ENCODE measurements at places on chromosomes 3 and 15.

GRCh38 chr3:43273416-43273815 lies 12.9 kb upstream of the SNRK start:
- DNase-seq, result no peak

GRCh38 chr3:126908752-126909275 lies 74.1 kb upstream of the PLXNA1 start:
- no peak for DNase-seq

DNA sequence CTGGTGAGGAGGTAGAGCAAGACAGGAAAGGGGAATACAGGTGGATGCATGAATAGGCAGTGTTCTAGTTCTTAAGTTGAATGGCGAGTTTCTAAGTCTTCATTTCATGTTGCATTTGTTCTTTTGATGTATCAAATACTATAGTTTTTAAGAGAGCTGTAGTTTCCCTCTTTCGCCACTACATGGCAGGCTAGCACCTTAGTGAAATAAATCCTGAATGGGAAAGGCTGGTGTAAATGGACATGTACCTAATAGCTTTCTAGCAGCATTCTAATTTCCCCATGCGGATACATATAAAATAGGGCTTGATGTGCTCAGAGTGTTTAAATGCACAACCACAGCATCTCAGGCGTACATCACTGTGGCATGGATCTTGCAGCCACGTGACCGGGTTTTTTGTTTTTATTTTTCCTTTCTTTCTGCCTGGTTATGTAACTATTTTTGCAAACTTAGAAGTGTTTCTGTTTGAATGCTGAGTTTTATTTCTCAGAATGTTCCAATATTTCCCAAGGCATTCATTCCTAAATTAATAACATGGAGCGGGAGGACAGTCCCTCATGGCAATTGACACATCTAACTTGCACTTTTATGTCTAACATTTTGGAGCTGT lies 23.5 kb upstream of the CLN6 start:
- DNase-seq, result peak; percentile 67

- peak; percentile 75 for DNase-seq
Measured at GRCh38 chr3:45592830-45593707, 1.5 kb upstream of the LIMD1 start.

- no peak for DNase-seq
Measured at GRCh38 chr15:62951481-62951880, 91.1 kb upstream of the TPM1 start.

- DNase-seq, result no peak
Measured at GRCh38 chr3:57791245-57791644, 35.1 kb downstream of the SLMAP start.

- DNase-seq, result no peak
Measured at GRCh38 chr15:101500865-101501551, 11.5 kb upstream of the PCSK6 start.

- no peak for DNase-seq
Measured at GRCh38 chr15:99547517-99547916, 18.3 kb upstream of the MEF2A start.

- no peak for DNase-seq
Measured at GRCh38 chr15:74275957-74276356, 39.8 kb downstream of the CCDC33 start.

DNA sequence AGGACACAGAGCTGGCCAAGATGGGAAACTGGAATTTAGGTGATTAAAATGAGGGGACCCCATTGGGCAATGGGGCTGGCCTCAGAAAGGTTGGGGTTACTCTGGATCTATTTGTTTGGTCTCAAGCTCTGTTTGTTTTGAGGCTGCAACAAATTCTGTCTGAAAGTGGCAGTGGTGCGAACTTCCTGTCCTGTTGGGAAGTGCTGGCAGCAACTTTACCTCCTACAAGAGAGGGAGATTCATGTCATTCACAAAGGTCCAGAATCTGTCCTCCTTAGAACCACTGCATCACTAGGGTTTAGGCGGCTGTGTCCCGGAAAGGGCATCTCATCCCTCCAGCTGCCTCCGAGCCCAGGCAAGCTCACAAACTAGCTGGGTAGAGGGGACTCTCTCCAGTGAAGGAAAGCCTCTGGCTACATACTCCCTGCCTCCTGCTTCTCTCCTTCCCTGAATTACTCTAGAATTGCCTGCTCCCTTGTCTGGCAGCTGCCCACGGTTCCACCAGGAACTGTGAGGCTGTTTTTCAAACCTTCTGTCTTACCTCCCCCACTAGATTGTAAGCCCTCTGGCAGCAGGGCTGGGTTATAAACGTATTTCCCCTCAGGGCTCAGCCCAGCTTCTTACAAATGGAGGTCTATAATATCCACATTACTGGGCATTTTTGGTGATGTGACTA lies 23.6 kb downstream of the MEGF11 start:
- no peak for DNase-seq

DNA sequence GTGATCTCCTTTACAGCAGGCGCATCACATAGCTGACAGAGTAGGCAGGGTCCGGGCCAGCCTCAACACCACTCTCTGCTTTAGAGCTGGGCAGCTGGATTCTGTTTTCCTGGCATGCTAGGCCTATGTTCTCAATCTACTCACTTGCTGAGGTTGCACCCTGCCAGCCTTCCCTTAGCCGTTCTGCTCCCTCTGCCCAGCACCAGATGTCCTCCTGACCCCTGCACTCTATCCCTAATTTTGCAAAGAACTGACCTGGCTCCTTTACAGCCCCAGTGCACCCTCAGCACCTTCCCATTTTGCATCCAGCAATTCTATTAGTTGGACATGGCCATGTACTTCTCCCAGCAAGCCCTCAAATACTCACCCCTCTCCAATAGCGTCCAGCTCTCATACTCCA lies 371.6 kb upstream of the WNT5A start:
- no peak for DNase-seq

- no peak for DNase-seq
Measured at GRCh38 chr15:38176691-38177090, 75.9 kb upstream of the SPRED1 start.

DNA sequence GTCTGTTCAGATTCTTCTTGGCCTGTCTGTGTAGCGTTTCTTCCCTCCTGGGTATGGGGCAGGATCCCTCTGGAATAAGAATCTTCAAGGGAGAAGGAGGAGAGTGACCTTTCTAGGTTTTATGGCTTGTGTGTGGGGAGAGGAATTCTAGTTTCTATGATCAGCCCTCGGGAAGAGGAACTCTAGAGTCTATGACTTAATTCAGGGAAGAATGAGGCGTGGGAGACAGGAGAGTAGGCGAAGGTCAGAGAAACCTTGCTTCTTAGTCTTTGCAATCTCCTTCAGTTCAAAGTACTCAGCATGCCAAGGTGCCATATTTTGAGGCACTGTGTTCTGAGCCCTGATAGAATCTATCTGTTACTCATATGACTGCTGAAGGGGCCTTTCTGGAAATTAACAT lies 99.2 kb upstream of the C3orf80 start:
- DNase-seq, result no peak

- no peak for DNase-seq
Measured at GRCh38 chr15:44381236-44381635, 46.2 kb upstream of the CTDSPL2 start.

- no peak for DNase-seq
Measured at GRCh38 chr15:57769266-57769665, 62.8 kb downstream of the POLR2M start.

DNA sequence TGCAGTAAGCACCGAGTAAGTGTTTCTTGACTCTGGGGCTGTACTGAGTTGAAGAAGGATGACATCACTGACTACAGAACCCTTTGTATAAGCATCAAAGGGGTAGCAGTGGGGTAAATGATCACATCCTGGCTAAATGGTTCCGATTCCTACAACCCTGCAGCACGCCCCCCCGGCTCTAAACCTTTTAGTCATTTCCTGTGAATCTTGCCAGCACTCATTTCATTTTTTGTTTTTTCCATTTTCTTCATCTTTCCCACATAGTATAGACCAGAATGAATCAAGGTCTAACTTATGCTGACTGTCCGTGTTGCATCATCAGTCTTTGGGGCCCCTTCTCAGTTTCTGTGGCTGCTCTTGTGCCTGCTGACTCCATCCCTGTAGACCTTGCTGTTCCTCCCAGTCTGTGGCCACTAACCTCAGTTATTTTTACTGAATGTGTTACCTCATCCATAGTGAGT lies 383.1 kb upstream of the TPRG1 start:
- peak; percentile 29 for DNase-seq

GRCh38 chr3:150797155-150797554 lies 34.2 kb upstream of the SIAH2 start:
- DNase-seq, result no peak

DNA sequence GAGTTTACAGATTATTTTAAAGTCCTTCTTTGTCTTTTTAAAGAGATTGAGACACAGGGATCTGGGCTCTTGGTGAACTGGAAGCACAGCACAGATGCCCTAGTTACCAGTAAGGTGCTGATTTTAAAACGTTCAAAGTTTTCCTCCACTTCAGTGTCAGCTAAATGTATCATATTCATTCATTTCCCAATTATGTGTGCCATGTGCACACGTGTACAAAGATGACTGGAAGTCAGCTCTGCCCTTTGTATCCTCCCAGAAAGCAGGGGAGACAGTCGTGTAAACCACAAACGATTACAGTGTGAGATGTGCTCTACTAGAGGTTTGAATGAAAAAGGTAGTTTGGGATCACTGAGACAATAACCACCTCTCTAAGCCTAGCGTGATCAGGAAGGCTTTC lies 730 bp downstream of the ZKSCAN7 start:
- no peak for DNase-seq

- DNase-seq, result no peak
Measured at GRCh38 chr3:53544357-53544756, 49.9 kb downstream of the CACNA1D start.

GRCh38 chr3:47016086-47016933 lies 36.8 kb downstream of the NBEAL2 start:
- DNase-seq, result no peak

GRCh38 chr3:5007873-5008272 lies 28.6 kb downstream of the BHLHE40 start:
- DNase-seq, result no peak

DNA sequence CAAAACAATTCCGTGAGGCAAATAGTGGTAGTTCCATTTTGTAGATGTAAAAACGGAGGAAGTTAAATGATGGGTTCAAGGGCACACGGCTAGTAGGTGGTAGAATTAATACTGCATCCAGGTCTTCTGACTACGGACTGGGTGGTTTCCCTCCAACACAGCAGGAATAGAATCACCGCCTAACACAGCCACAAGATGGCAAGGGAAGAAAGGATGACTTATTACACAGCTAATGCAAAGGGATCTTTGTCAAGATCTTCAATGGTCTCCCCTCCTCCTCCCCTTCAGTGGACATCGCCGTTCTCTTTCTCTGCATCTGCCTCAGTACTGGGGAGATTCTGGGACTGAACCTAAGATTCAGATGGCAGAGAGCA lies 524 bp upstream of the TOPBP1 start:
- DNase-seq, result peak; percentile 42
